Umbilical cord (tissue), 2 donors: ENCODE measurements at places on chromosomes 2 and 18. TPM values are rescaled to one million over a fixed set of nuclear protein-coding genes. Genes with fewer than 3 reads are reported as not detected.
A peak's percentile ranks its signal among the peaks of the same experiment; 100 is the strongest.

GRCh38 chr2:15222856-15223255 lies 338.3 kb downstream of the NBAS start:
- DNase-seq: no peak

DNA sequence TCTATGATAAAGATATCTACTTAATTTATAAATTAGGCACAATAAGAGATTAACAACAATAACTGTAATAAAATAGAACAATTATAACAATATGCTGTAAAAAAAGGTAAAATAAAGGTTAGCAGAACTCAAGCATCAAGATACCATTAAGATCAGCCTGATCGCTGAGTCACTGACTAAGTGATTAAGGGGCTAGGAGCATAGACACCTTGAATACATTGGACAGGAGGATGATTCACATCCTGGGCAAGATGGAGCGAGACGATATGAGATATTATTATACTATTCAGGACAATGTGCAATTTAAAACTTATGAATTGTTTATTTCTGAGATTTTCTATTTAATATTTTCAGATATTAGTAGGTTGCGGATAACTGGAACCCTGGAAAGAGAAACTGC lies 1277.8 kb upstream of the ZEB2 start:
- DNase-seq: no peak

Gene RNF103
- 37.8 TPM for total RNA-seq

DNA sequence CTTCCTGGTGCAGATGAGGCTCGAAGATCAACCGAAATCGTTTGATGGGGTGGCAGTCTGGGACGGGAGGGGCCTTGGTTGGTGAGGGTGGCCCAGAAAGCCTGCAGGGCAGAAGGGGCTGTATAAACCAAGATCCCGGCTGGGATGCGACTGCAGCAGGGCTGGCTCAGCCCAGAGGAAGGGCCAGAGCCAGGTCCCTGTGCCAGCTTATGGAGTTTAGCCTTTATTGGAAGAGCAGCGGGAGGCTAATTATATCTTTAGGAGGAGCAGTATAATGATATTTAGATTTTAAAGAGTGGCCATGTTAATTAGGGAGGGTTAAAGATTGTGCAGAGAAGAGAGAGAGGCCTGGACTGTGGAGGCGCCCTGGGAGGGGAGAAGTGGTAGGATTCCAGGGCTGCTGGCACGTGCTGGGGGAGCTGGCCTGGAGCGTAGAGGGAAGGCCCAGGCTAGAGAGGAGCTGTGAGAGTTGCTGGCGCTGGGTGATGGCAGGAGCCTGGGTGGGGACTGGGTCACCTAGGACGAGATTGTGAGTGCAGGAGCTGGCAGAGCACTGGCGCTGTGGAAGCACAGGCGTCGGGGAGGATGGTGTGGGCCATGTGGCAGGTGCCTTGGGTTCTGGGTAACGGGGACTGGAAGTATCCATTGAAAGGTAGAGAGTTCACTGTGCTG lies 25.1 kb downstream of the TRAF3IP1 start:
- DNase-seq: no peak

DNA sequence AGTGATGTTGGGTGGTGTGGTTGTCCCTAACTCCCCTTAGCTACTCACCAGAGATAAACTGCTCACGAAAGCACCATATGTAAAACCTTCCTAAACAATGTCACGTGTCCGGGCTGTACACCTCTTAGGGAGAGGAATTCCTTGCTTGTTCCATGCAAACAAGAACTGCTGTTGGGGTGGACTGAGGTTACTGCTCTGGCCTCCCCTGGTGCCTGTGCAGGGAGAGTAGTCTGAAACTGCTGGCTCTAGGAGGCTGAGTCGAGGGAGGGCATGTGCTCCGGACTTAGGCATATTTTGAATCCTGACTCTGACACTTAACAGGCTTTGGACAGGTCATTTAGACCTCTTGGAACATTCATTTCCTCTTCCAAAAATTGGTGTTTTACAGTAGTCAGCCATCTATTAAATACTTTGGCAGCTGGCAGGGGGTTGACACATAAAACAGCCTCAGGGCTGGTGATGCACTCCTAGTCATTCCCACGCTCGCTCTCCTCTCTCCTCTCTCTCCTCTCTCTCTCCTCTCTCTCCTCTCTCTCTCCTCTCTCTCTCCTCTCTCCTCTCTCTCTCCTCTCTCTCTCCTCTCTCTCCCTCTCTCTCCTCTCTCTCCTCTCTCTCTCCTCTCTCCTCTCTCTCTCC lies 10.6 kb downstream of the THNSL2 start:
- no peak for DNase-seq

DNA sequence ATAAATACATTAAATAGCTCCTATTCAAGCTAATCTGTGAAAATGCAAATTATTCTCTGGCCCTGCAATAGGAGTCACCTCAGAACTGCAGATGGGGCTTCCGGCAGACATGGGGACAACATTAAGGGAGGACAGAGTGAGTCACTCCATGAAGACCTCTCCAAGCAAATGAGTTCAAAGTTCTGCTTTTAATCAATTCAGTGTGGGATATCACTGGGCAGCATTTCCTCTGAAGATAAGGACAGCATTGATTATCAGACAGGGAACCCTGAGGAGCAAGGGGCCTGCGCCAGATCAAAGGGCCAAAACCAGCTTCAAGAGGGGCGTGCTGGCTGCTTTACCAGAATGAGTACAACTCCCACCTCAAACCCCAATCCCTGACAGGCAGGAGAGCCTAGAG lies 356.9 kb upstream of the KLHL29 start:
- no peak for DNase-seq

Gene RAD51AP2
- total RNA-seq: 11.6 TPM

GRCh38 chr2:241763551-241764274 lies 12.9 kb upstream of the GAL3ST2 start:
- DNase-seq: no peak

- no peak for DNase-seq
Measured at GRCh38 chr2:44543773-44544725, 182.3 kb downstream of the CAMKMT start.

Gene SDC1
- total RNA-seq: 55.4 TPM

DNA sequence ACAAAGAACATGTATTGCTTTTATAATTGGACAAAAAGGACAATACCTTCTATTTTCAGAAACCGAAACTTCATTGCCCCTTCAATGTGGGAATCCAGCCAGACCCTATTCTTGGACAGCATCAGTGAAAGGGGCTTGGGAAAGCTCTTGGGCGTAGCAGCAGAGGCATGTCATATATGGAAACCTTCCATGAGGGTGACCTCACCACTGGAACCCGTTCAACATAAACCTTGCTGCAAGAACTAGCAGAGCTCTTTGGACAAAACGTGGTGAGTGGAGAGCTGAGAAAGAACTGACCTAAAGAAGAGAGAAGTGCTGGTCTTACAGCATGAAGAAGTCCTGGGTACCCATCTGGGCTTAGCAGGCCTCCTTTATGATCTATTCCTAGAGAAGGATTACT lies 22.7 kb upstream of the ACTG2 start:
- peak; percentile 94 for DNase-seq

- DNase-seq: no peak
Measured at GRCh38 chr2:11073251-11073650, 82.0 kb upstream of the SLC66A3 start.

Gene MDH1B
- 6.3 TPM for total RNA-seq

Gene PLEKHH2
- total RNA-seq: 79.4 TPM

Gene GALR1
- total RNA-seq: 3.6 TPM

- no peak for DNase-seq
Measured at GRCh38 chr2:171247741-171248662, 87.3 kb upstream of the TLK1 start.

- DNase-seq: no peak
Measured at GRCh38 chr2:222637067-222637466, 18.8 kb downstream of the FARSB start.

DNA sequence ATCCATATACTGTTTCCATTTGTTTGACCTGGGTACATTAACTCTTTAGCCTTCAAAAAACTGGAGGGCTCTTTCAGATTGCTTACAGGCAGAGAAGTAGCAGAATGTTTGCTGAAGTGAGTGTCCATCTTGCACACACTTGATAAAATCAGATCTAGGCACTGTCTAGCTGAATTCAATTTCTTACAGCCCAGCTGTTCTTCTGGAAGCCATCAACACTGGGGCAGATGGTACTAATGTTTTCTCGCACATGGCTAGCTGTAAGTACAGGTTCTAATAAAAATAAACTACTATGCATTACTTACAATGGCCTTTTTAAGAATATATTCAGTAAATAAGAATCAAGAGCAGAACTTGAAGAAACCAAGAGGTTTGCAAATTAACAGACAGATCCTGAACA lies 175.9 kb downstream of the NBAS start:
- DNase-seq: no peak

Gene CAVIN2
- total RNA-seq: 16.4 TPM

- DNase-seq: no peak
Measured at GRCh38 chr18:34261865-34262780, 37.4 kb upstream of the NOL4 start.
